ENCODE measurements at places on chromosomes 4 and X.
A peak's percentile ranks its signal among the peaks of the same experiment; 100 is the strongest.

- DNase-seq: no peak
These were observed 175.6 kb upstream of the GPC4 start for GRCh38 chrX:133590703-133591505.

GRCh38 chr4:54843946-54844345 lies 186.2 kb downstream of the KIT start:
- DNase-seq: no peak

GRCh38 chr4:6720202-6720699 lies 4.3 kb downstream of the BLOC1S4 start:
- peak; percentile 92 for DNase-seq

DNA sequence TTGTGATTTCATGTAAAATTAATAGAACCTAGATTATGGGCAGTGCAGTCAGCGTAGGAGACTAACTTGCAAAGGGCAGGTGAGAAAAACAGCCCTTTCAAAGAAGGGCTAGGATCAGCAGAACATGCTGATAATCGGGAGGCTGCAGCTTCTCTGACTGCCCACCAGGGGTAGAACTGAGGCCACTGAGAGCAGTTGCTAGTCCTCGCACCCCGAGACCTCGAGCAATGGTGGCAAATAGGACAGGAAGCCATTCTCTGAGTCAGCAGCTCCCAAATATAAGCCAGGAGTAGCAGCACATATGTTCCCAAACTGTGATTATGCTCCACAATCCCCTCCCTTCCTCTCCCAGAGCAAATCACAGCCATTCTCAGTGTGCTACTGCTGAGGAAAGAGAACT lies 186.5 kb downstream of the MSL3 start:
- peak; percentile 27 for DNase-seq

GRCh38 chrX:40468033-40468846 lies 112.5 kb upstream of the ATP6AP2 start:
- DNase-seq: peak; percentile 58

GRCh38 chr4:188299161-188299560 lies 159.9 kb downstream of the TRIML1 start:
- no peak for DNase-seq

DNA sequence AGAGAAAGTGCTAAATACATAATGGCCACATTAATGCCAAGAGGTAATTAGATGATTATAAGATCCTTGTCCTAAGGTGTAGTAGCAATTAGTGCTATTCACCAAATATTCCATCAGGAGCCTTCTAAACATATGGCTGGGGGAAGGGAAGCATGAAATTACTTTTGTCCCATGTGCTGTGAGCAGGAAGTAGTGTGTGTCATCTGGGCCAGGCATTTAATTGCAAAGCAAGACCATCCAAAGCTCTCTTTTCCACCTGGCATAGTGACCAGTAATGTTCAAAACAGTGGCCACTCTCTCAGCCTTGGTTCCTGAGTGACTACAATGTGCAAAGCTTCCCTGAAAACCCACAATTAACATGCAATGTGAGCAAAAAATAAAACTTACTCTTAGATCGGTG lies 144.2 kb upstream of the FAM241A start:
- no peak for DNase-seq

GRCh38 chr4:143384381-143384994 lies 47.8 kb downstream of the GAB1 start:
- DNase-seq: no peak

GRCh38 chr4:183445097-183445428 lies 627 bp downstream of the CDKN2AIP start:
- peak; percentile 46 for DNase-seq

- no peak for DNase-seq
These were observed 10.9 kb downstream of the CCNG2 start for GRCh38 chr4:77167866-77168265.

GRCh38 chrX:3589474-3589873 lies 124.0 kb downstream of the PRKX start:
- DNase-seq: no peak

- no peak for DNase-seq
These were observed 5.6 kb downstream of the PQBP1 start for GRCh38 chrX:48903290-48903689.

GRCh38 chr4:115972967-115973366 lies 859.5 kb upstream of the NDST4 start:
- no peak for DNase-seq

- no peak for DNase-seq
These were observed 67.9 kb downstream of the STK32B start for GRCh38 chr4:5118994-5119835.

DNA sequence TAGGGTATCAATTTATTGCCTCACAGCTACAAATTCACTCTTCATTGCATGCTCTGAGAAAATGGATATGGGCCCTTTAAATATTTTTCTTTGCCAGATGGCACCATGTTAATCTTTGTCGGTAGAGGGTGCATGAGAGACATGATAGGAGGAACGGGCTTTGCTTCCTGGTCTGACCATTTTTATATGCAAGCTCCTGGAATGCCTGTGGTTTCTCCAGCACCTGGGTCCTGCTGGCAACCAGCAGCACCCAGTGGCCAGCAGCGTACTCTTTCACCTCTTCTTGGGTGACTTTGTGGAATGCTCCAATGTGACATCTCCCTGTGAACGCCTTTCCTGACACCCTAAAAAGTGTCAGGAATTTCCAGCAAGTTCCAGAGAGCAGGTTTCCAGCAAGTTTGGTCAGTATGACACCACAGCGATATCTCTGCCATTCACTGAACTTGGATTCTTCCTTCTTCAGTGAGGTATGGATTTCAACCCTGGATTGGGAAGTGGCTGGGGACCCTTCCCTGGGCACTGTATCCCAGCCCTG lies 140.3 kb upstream of the PGRMC2 start:
- peak; percentile 36 for DNase-seq

DNA sequence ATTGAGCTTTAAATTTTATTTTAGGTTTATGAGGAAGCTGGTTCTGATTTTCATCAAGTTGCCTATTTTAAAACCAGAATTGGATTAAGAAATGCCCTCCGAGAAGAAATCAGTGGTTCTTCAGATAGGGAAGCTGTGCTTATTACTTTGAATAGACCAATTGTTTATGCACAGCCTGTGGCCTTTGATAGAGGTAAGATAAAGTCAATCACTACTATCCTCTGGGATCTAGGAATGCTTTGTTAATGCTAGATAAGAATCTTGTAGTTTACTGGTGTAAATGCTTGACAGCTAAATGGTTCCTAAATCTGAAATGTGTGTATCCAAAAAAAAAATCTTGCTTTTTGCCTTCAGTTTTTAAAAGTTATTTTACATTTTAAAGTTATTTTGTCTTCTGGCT lies 73.0 kb upstream of the ADAD1 start:
- DNase-seq: no peak

- peak; percentile 85 for DNase-seq
These were observed 94.5 kb downstream of the DHX15 start for GRCh38 chr4:24489870-24490269.

DNA sequence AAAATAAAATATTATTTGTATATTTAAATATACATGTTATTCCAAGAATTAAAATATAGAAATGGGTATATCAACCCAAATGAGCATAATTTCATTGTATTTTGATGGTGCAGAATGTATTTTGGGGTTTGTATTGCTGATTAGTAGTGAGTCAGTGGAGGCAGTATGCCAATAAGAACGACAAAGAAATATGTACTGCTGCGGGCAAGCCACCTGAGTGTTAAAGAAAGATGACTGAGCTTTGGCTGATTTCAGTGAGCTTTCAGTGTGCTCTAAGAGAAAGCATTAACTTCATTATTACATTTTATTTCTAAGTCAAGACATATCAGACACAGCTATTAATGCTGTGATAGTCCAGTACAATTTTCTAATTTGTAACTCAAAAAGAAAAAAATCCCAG lies 297.8 kb downstream of the ANK2 start:
- no peak for DNase-seq

DNA sequence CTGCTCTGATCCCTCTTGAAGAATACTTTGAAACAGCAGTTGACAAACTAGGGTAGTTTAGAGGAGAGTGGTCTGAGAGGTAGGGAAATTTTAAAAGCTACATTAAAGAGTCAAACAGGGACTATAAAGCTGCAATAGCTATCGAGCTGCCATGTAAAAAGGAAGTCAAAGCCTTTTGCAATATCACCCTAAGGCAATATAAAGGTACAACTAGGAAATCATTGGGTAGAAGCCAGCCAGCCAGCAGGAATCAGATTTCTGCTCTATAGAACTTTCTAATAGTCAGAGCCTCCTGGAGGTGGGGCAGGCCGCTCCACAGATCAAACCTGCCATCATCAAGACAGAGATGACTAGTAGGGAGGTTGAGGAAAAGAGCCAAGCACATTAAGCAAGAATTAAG lies 15.2 kb upstream of the PHOX2B start:
- DNase-seq: no peak

DNA sequence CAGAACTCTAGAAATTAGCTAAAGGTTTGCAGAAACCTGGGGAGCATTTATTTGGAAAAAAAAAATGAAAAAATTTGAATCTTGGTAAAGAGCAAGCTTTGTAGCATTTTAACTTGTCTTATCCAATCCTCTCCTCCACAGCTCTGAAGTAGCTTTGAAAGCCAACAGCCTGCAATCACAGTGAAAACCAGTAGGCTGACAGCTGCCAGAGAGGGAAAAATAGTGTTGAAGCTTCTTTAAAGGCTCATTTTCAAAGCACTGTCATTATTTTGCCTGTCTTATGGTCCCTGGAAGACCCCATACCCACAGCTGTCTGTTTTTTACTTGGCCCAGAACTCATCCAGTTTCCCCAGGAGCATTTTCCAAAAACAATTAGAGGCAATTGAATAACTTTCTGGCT lies 230.8 kb upstream of the EDNRA start:
- DNase-seq: no peak

DNA sequence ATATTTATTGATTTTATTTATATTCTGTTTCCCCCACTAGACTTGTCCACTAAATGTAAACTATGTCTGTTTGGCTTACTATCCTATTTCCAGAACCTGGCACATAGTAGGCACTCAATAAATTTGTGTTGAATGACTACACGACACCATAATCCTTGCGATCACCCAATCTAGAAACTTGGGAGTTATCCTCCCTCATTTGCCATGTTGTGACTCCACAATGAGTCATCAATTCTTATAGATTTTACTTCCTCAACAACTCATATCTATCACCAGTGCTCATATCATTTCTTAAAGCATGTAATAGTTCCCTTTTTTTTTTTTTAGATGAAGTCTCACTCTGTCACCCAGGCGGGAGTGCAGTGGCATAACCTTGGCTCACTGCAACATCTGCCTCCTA lies 39.9 kb upstream of the VAMP7 start:
- no peak for DNase-seq

- no peak for DNase-seq
These were observed 60.0 kb downstream of the SLC9B1 start for GRCh38 chr4:102959496-102959895.

DNA sequence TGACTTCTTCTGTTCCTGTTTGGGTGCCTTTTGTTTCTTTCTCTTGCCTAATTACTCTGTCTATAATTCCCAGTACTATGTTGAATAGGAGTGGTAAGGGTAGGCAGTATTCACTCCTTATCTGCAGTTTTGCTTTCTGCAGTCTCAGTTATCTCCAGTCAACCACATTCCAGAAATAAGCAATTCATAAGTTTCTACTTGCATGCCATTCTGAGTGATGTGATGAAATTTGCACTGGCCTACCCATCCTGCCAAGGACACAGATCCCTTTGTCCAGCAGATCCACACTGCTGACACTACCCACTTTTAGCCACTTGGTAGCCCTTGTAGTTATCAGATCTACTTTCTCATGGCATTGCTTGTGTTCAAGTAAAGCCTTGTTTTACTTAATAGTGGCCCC lies 971.6 kb upstream of the INTU start:
- DNase-seq: no peak

GRCh38 chrX:149631234-149632165 lies at the start of gene TMEM185A:
Gene TMEM185A, minus strand, starts transcription at chrX:149631792. Its CDS starts 212 bp downstream, at chrX:149631580.
- DNase-seq: peak; percentile 88

DNA sequence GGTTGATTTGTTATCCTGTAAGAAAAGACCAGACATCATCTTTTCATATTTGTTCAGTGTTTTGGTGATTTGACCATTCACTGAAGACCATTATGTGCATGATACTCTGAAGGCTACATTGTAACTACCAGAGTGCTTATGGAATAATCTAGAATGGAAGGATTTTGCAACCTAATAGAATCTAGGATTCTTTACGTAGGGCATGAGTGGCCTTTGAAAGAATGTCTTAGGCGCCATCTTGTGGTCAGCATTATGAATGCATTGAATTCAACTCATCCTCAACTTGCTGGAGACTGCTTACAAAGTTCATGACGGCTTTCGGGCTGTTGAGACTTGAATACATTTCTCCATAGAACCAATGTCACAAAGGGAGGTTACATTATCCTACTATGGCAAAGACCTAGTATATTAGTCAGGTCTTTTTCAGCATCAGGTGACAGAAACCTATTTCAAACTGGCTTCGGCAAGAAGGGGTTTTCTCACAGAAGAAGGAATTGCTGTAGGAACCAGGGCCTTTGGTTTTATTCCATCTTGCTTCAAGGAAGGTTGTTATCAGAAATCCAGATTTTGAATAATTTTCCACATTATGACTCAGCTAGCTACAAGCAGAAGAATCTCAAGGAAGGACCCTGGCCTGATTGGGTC lies 104.1 kb downstream of the GPAT3 start:
- DNase-seq: peak; percentile 56

- DNase-seq: no peak
These were observed 79.4 kb upstream of the HELT start for GRCh38 chr4:184938871-184939270.

DNA sequence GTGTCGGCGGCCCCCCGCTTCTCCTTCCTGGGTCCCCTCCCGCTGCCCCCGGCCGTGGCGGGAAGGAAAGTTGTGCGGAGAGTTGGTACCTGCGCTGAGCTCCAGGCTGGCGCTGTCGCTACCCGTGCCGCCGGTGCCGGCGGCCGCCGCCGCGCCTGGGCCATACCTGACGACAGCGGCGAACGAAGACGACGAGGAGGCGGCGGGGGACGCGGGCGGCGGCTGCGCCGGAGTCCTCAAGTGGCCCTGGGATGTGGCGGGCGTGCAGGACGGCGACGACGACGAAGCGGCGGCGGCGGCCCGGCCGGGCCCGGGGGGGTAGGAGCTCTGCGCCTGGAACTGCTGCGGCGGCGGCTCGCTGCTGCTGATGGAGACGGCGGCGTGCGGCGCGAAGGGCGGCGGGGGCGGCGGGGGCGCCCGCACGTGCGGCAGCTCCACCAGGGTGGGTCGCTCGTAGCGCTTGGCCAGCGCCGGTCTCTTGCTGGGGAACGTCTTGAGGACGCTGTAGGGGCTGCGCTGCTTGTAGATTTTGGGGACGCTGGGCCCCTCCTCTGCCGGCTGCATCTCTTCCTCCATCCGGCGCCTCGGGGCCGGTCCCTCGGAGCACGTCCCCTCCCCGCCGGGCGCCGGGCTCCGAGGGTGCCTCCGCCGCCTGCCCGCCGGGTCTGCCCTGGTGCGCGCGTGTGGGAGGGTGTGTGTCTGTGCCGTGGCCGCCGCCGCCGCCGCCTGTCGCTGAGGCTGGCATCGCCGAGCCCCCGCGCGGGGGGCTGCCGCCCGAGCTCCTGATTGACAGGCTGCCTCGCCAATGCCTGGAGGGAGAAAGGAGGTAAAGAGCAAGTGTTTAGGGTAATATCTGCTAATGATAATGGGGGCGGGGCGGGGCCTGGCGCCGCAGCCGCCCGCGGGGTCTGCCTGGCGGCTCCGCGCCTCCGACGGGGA lies 618 bp downstream of the BEND4 start:
- DNase-seq: peak; percentile 72

GRCh38 chr4:5157791-5158770 lies 106.8 kb downstream of the STK32B start:
- DNase-seq: no peak

GRCh38 chrX:153909024-153909979 lies 4.8 kb downstream of the AVPR2 start:
- DNase-seq: peak; percentile 26

- peak; percentile 63 for DNase-seq
These were observed 140.6 kb upstream of the BANK1 start for GRCh38 chr4:101649790-101650515.
